ENCODE measurements at places on chromosomes 11 and 22. TPM values are rescaled to one million over a fixed set of nuclear protein-coding genes. Genes with fewer than 3 reads are reported as not detected.

DNA sequence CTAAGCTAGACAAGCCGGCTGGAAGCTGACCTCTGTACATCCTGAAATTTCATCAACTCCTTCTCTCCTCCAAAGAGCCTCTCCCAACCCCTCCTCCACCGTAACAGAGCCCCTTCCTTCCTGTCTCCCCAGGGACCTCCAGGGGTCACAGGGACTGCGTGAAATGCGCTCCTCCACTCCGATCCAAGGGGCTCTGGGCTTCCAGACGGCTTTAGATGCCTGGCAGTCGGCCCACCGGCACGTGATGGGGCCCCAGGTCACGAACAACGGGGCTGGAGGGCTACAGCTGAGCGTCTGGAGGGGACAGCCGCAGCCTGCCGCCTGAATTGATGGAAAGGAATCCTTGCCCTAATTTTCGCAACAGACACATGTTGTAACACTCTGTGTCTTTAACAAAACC is 264.1 kb downstream of the MN1 start:
- DNase-seq = peak; percentile 55

GRCh38 chr22:33896575-33897447 is 23.5 kb downstream of the LARGE1 start:
- no peak for DNase-seq

- DNase-seq = no peak
Observed at GRCh38 chr11:34351051-34351450, 6.8 kb downstream of the ABTB2 start.

GRCh38 chr11:119991022-119991404 is 146.9 kb downstream of the TRIM29 start:
- no peak for DNase-seq

GRCh38 chr11:129881570-129882170 is 13.7 kb downstream of the NFRKB start:
- no peak for DNase-seq

- no peak for DNase-seq
Observed at GRCh38 chr22:20421507-20421874, 16.1 kb downstream of the SCARF2 start.

- DNase-seq = no peak
Observed at GRCh38 chr11:7439746-7440320, 45.5 kb upstream of the OLFML1 start.

The FOSL1 gene
- 1.5 TPM for total RNA-seq

The CHADL gene
- total RNA-seq = 5.6 TPM

The PDGFB gene
- 20.6 TPM for total RNA-seq

The OR6T1 gene
- not detected for total RNA-seq

The SLC2A11 gene
- total RNA-seq = 18.7 TPM

The SLC22A9 gene
- not detected for total RNA-seq

The TAGLN gene
- 154 TPM for total RNA-seq

The MAFF gene
- total RNA-seq = 12.3 TPM
